ENCODE measurements at places on chromosomes 6 and 20. TPM values are rescaled to one million over a fixed set of nuclear protein-coding genes. Genes with fewer than 3 reads are reported as not detected.

- H3K36me3 ChIP-seq = no peaks in the 10 kb centered on the region
- peak overlapping the region; percentile 94 for H3K27ac ChIP-seq
- H3K4me1 ChIP-seq = peaks cover 17% of the 10 kb centered on the region
- no peaks in the 10 kb centered on the region for H3K27me3 ChIP-seq
These were observed 970 bp downstream of the BLTP3A start for GRCh38 chr6:34792605-34793500.

Gene MUCL3
- 0.41 TPM for total RNA-seq

DNA sequence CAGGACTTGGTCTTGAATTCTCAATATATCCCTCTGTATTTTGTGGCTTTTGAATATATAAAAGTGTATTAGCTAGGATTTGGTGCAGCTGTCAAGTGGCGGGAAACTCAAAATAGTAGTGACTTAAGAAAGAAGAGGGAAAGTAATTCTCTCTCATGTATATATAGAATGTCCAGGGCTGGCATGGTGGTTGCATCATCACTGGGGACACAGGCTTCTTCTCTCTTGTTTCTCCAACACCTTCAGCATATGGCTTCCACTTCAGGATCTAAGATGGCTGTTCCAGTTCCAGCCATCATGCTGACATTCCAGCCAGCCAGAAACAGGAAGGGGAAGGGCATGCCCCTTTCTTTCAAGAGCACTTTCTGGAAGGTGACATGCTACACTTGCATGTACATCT is 11.8 kb upstream of the GPR6 start:
- no peak overlapping the region for H3K27ac ChIP-seq
- no peaks in the 10 kb centered on the region for H3K4me1 ChIP-seq
- DNase-seq = no peak
- no peaks in the 10 kb centered on the region for H3K36me3 ChIP-seq

- no peaks in the 10 kb centered on the region for H3K36me3 ChIP-seq
- DNase-seq = no peak
- no peaks in the 10 kb centered on the region for H3K4me1 ChIP-seq
- no peak overlapping the region for H3K4me3 ChIP-seq
- no peak overlapping the region for H3K27ac ChIP-seq
These were observed 315.4 kb upstream of the SASH1 start for GRCh38 chr6:148027201-148027600.

DNA sequence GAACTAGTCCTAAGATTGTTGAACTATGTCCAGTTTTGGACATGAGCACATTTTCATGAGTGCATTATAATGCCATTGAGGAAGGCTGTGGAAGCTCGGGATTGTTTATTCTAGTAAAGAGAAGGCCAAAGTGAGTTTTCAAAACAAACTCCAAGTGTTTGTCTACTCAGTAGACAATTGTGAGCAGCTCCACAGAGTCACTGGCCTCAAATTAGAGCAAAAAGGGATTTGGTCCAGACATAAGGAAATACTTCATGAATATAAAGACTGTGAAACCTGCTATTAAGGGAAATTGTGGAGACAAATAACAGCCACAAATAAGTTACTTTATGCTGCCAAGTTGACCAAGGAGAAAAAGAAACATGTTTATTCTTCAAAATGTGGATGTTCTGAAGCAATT is 42.6 kb upstream of the PREP start:
- H3K4me3 ChIP-seq = no peak overlapping the region
- DNase-seq = no peak
- no peaks in the 10 kb centered on the region for H3K36me3 ChIP-seq

- no peaks in the 10 kb centered on the region for H3K36me3 ChIP-seq
- H3K4me1 ChIP-seq = no peaks in the 10 kb centered on the region
- no peaks in the 10 kb centered on the region for H3K27me3 ChIP-seq
- no peak for DNase-seq
- no peak overlapping the region for H3K4me3 ChIP-seq
- no peak overlapping the region for H3K27ac ChIP-seq
These were observed 127.6 kb upstream of the TFAP2D start for GRCh38 chr6:50585441-50586330.

Gene DDR1
- total RNA-seq = 212 TPM

Gene EDN3
- 92.4 TPM for total RNA-seq

DNA sequence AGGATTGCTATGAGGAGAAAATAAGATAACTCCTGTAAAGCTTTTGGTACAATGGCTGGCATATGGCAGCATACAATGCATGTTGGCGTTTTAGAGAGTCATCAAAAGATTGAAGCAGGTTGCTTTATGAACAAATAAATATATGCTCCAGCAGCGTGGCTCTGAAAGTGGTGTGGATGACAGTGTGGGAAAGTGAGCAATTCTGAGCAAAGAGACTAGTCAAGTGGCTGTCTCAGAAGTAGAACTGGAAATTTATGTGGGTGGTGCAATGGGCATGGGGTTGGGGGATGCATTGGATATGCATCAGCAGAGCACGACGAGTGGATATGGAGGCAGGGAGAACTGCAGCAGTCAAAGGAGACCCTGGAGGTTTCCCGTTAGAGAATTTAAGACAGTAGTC is 66.2 kb upstream of the PHACTR2 start:
- H3K27ac ChIP-seq = no peak overlapping the region
- no peaks in the 10 kb centered on the region for H3K27me3 ChIP-seq
- H3K36me3 ChIP-seq = no peaks in the 10 kb centered on the region
- DNase-seq = no peak

Data from transverse colon (tissue), 4 donors.